ENCODE measurements at places on chromosomes 12 and 14.

DNA sequence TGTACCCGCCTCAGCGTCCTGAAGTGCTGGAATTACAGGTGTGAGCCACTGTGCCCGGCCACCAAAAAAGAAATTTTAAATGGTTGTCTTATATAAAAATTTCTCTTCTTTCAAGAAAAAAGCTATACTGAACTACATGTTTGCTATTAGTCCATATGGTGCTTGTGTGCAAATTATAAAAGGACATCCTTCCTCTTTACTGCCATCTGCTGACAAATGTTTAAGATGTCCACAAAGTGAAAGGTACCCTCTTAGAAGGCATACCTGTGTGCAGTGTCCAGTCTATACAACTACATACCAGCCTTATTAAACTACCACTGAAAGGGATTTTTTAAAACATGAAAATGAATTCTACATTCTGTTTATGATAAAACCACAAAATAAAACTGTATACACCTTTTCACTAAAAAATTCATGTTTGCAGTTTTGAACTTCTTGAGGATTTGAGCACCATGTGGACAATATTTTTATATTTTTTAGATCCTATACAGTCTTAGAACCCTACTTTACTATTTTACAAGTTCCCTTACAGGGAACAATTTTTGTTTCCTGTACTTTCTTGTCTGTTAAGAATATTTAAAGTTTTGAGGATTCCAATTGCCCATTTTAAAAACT, 32.8 kb upstream of the TOMM20L start:
- DNase-seq, result peak; percentile 51

GRCh38 chr12:113131556-113131955, 4.0 kb downstream of the RASAL1 start:
- DNase-seq, result no peak

DNA sequence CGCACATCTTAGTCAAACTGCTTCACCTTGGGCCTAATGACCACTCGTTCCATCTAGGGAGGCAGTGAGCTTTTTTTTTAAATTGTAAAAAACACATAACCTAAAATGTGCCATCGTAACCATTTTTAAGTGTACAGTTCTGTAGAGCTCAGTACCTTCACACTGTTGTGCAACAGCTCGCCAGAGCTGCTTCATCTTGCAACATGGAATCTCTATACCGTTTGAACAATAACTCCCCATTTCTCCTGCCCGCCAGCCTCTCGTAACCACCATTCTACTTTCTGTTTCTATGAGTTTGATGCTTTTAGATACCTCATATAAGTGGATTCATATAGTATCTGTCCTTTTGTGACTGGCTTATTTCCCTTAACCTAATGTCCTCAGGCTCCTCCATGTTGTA, 196.2 kb downstream of the CHST11 start:
- no peak for DNase-seq

DNA sequence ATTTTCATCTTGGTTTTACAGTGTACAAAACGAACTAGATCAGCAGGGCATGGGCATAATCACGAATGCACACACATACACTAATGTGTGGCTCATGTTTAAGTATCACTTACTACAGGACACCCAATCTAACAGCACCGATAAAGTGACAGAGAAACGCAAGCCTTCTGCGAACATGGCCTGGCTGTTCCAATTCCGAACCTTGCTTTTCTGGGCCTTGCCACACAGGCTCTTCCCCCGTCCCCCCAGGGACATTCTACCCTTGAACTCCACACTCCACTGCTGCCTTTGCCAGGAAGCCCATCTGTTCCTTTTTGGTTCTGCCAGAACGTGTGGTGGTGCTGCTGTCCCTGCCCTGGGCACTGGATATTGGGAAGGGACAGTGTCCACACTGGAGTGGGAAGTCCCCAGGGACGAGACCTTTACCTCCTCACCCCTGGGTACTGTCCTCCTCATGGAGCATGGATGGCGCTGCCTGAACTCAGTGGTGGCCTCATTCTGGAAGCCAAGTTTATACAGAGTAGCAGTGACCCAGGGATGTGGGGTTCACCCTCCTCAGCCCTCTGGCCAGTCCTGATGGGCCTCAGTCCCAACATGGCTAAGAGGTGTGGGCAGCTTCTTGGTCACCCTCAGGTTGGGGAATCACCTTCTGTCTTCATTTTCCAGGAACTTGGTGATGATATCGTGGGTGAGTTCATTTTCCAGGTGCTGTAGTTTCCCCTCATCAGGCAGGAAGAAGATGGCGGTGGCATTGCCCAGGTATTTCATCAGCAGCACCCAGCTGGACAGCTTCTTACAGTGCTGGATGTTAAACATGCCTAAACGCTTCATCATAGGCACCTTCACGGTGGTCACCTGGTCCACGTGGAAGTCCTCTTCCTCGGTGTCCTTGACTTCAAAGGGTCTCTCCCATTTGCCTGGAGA, 7.9 kb downstream of the SERPINA1 start:
- no peak for DNase-seq

DNA sequence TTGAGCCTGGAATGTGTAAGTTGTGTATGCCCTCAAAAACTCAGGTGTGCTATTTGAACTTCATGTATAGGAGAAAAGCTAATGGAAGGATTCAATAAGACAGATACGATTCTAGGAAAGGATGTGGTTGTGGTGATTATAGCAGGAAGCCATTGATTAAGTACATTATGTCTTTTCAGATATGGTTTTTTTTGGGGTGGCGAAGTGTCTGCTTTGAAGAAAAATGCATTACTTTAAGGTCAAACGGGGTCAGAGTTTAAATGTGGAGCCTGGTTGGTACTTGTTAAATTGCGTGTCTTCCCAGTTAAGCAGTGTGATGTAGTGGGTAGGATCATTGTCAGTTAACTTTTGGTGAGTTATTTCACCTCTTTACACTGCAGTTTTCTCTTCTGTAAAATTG, 13.0 kb upstream of the NUP107 start:
- DNase-seq, result no peak

- no peak for DNase-seq
Observed at GRCh38 chr12:89210277-89210676, 142.0 kb downstream of the DUSP6 start.

DNA sequence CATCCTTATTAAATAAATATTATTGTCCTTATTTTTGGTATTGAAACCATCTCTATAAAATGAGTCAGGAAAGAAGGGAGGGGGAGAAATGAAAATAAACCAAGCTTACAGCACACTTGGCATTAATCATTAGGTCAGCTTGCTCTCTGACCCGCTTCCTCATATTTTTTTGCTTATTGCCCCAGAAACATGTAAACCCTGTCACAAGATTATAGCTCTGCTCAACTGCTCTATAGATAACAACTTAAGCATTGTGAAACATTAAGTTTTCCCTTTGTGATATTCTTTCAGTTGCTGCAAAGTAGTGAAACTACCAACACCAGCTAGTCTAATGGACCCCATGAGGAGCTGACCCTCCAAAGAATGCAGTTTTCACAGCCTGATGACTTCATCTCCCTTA, 819.5 kb downstream of the SLC16A7 start:
- no peak for DNase-seq

- no peak for DNase-seq
Observed at GRCh38 chr12:77308056-77308455, 242.7 kb upstream of the E2F7 start.

GRCh38 chr12:10184261-10184843, 5.5 kb downstream of the TMEM52B start:
- peak; percentile 7 for DNase-seq

DNA sequence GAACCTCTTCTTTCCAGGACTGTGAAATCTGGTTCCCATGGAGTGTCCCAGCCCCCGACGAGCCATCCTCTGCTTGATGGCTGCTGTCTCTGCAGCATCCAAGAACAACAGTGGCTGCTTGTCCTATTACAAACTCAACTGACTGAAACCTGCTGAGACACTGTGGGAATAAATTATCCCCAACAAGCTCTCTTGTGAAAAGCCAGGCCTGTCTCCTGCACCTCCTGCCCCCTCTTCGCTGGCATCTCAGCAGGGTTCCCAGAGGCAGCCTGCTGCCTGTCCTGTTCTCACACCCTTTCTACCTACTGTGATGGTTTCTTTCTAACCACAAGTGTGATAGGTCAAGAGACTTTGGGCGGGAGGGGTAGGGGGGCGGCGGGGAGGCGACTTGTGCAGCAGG, 180.2 kb downstream of the TSPAN9 start:
- DNase-seq, result no peak

DNA sequence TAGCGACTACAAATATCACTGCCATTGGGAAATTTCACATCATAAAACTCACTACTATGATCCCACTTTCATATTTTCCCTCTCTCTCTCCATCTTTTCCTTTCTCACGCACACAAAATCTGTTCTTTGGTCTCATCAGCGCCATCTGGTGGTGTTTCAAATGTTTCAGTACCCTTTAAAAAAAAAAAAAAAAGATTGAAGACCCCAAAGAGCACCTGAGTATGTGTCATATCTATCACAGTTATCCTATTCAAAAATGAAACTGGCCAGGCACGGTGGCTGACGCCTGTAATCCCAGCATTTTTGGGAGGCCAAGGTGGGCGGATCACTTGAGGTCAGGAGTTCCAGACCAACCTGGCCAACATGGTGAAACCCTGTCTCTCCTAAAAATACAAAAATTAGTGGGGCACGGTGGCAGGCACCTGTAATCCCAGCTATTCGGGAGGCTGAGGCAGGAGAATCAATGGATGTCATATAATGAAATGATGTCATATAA, 72.4 kb downstream of the TTC9 start:
- DNase-seq, result peak; percentile 46

- no peak for DNase-seq
Observed at GRCh38 chr12:53234271-53234914, 2.4 kb upstream of the RARG start.

DNA sequence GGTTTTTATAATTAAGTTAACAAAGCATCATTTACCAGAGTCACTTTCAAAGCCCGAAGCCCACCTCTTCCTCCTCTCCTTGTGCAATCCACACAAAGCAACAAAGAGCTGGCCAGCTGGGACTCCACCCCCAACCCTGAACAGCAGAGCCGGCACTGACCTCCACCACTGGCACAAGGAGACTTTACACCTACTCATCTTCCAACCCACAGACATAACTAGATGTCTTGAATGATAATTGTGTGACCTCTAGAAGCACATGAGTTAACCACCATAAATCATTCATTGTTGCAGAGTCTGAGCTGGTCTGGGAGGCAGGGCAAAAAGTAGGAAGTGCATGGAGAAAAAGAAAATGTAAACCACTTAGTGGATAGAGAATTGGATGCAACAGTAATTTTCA, 72.2 kb downstream of the ST8SIA1 start:
- no peak for DNase-seq

Data from AML-193 (cell line).